ENCODE measurements at places on chromosomes 12 and 14.

- DNase-seq: no peak
These were observed 98.5 kb downstream of the SINHCAF start for GRCh38 chr12:31227401-31227981.

- no peak for DNase-seq
These were observed 107.8 kb downstream of the DUSP6 start for GRCh38 chr12:89244536-89244935.

DNA sequence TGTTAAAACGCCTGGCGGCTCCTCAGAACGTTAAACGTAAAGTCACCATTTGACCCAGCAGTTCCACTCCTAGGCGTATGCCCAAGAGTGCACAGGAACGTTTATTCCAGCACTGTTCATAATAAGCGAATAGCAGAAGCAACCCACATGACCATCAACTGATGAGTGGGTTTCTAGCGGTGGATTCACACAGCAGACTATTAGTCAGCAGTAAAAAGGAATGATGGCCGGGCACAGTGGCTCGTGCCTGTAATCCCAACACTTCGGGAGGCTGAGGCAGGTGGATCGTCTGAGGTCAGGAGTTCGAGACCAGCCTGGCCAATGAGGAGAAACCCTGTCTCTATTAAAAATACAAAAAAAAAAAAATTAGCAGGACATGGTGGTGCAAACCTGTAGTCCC is 22.4 kb upstream of the FBRSL1 start:
- DNase-seq: no peak

- DNase-seq: no peak
These were observed 2.1 kb upstream of the EIF4B start for GRCh38 chr12:53004178-53004577.

DNA sequence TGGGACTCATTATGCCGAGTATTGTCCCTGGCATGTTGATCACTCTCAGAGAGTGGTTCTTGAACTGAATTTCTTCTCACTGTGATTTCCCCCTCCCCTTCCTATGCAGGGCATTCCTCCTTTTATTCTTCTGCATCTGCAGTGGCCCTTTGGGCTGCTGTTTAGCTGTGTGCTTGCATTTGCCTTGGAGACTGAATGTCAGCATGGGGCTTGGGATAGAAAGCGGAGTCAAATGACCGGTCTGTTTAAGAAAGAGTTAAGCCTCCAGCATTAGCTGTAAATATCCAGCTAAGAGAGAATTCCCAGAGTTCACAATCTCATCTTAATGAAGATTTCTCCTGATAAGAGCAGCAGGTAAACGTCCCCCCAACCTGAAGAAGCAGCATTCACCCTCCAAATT is 65.6 kb upstream of the RMST start:
- no peak for DNase-seq

DNA sequence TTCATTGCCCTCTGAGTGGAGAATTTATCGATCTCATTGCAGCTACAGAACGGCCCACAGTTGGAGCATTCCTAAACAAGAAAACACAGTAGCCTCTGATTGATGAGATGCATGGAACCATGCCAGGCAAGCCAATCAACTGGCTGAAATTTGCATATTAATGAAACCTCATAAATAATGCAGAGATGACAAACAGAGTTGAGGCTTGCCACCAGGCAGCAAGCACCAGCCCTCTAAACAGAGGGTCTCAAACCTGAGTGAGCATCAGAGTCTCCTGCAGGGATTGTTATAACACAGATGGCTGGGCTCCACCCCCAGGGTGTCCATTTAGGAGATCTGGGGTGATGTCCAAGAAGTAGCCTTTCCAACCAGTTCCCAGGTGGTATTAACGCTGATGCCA is 60.9 kb upstream of the CMKLR1 start:
- no peak for DNase-seq

- no peak for DNase-seq
These were observed 78.9 kb downstream of the NOS1 start for GRCh38 chr12:117282490-117282889.

DNA sequence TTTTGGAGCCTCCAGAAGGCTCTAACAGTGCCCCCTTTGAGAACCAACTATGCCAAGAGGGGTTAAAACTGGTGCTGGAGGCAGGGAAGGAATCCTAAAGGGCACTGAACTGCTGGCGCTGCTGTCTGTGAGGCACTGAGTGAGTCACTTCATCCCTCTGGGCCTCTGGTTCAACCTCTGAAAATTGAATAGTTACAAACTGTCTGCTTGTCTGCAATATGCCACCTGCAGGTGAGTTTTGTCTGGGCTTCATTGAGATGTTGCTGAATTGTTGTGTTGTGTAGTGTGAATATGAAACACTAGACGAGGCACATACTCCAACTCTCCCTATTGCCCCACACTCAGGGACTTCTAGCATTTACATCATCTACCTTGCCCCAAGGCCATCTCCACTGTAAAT is 68.0 kb downstream of the GRIN2B start:
- no peak for DNase-seq

GRCh38 chr12:29673346-29673745 is 110.4 kb downstream of the TMTC1 start:
- DNase-seq: no peak

DNA sequence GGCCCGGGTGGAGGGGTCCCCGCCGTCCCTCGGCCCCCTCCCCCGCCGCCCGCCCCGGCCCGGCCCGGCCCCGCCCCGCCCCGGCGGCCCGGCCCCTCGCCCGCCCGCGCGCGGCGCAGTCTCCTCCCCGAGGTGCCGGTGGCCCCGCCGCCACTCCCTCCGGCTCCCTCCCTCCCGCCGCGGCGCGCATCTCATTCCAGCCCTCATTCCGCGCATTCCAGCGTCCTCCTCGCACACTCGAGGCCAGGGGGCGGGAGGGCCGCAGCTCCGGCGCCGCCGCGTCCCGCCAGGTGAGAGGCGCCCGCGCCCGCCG is at the start of gene TEAD4:
TSS of gene TEAD4 (plus strand) at position 206 of the 313 bp plus-strand sequence.
- DNase-seq: no peak

DNA sequence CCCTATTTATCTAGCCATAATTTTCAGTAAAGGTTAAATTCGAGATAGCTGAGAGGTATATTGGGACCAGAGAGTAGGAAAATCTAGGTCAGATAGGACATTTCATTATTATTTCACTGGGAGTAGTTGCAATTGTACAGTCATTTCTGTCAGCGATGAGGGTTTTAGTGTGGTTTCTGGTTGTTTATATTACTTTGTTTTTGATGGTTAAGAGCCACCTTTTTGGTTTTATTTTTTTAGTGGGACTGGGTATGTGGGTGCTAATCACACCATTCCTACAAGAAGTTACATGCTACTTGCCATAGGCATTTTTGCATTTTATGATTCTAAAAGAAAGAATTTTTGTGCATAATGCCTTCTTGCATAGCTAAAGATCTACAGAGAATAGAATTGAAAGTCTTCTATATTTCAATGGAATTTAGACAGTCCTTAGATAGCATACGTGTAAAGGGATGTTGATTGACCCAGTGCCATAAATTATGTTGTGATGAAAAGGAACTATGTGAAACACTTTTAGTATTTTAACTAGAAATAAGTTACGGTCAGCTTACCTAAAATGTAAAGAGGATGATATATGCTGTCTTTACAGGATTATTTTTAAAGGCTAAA is 85.2 kb downstream of the KTN1 start:
- no peak for DNase-seq

DNA sequence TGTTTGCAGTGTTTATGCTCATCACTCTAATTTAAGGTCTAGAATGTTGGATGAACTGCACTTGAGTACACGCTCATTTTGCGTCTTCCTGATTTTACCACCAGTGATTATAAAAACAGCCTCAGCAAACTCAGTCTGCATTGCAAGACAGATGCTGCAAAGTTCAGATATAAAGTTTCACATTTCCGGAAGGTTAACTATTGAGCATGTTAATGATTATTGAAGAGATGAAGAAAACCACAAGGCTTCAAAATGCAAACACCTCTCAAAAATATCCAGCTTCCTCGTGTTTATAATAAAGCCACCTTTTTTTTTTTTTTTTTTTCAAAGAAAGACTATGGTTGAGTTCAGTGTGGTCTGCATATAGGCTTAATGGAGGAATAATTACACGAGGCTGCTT is 92.1 kb upstream of the BMP4 start:
- no peak for DNase-seq

- no peak for DNase-seq
These were observed 153.6 kb downstream of the PHLDA1 start for GRCh38 chr12:75877763-75878621.

GRCh38 chr14:75885829-75886228 is 96.0 kb downstream of the TGFB3 start:
- no peak for DNase-seq

- no peak for DNase-seq
These were observed 13.0 kb downstream of the FGD6 start for GRCh38 chr12:95204141-95204866.

DNA sequence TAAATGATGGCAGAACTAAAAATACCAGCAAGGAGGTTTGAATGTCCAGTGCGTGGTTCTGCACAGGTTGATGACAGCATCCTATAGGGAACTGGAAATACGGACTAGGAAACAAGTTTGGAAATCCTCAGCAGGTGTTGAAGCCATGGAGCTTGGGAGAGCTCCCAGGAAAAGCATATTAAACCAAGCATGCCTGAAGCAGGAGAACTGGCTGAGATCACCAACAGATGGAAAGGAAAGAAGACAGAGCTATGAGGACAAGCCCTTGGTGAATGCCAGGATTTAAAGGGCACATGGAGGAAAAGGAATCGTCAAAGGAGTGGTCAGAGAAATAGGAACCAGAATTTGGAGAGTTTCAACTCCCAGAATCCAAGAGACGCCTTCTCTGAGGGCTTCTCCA is 21.2 kb upstream of the ELK3 start:
- no peak for DNase-seq

DNA sequence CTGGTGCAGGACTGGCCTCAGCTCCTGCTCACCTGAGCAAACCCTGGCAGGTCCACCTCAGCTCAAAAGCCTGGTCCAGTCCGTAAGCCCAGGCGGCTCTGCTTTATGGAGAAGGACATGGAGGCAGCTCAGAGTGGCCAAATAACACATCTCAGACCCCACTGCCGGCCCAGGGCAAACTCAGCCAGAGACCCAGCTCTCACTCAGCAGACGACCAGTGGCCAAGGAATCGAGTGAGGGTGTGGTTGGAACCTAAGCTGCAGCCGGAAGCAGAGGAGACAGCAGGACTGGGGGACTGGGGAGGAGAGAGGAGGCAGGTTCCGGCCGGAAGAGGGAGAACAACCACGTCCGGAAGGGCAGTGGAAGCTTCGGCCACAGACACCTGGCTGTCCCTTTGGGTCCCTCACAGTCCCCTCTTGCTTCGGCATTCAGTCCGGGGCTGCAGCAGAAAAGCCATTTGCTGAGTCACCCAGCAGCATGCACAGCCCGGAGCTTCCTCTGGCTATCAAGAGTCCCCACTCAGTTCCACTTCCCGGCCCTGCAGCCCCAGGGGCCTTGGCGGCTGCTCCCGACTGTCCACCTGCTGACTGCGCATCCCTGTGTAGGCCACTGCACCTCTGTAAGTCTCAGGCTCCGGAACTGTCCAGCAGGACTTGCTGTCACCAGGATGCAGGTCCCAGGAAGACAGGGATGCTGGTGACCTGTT is 104.0 kb downstream of the CALM1 start:
- DNase-seq: no peak

Data from stimulated activated naive B cell treated with anti-CD40 and anti-IgM and Interleukin-4, amounts not matched to agents 10 μg/mL and 1 μg/mL and 100 μg/mL, for 72 hours (primary cell).